Right renal pelvis (tissue), 4 donors: ENCODE measurements at places on chromosomes 16 and 17.

DNA sequence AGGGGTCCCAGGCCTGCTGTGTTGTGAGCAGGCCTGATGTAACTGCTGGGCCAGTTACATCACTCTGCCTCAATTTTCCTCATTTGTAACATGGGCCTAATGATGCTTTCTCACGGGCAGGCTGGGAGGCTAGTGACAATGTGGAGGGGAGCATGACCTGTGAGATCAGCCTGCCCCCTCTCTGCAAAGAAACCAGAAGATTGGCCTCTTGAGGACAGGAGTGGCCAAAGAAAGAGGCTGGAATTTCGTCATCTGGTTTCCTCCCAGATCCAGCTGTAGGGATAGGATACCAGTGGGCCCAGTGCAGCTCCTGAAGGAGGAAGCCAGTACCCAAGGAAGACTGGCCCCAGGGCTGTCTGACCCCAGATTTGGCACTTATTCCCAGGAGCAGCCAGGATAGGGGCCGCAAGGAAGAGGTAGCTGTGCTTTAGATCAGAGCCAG is 615 bp upstream of the SREBF1 start:
- no peak for DNase-seq

- no peak for DNase-seq
Observed at GRCh38 chr17:43939886-43940285, 2.4 kb downstream of the PPY start.

DNA sequence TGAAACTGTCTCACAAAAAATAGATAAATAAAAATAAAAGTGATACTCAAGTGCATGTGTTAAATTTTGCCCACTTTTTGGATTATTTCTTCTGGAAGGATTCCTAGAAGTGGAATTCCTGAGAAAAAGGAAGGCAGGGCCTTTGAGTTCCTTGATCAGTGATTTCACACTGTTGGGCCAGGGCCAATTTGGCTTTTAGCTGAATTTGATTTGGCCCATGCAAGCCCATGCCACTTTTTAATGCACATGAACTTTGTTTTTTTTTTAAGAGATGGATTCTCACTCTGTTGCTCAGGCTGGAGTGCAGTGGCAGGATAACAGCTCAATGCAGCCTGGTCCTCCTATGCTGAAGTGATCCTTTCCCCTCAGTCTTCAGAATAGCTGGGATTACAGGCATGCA is 96.3 kb downstream of the TNFRSF13B start:
- no peak for DNase-seq

GRCh38 chr16:72291531-72291981 is 119.6 kb upstream of the PMFBP1 start:
- DNase-seq, result no peak

DNA sequence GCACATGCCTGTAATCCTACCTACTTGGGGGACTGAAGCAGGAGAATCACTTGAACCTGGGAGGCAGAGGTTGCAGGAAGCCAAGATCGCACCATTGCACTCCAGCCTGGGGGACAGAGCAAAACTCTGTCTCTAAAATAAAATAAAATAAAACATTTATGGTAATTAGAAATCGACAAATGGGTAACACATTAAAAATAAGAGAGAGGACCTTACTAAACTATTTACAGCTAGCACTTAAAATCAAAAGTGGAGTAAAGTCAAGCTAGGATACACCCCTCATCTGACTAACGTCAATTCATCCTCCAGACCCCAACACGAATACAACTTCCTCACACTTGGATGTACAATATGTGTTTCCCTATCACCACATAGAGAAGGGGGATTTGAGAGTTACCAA is 27.8 kb upstream of the RHOT1 start:
- DNase-seq, result no peak

GRCh38 chr16:84612686-84613085 is 5.2 kb downstream of the COTL1 start:
- DNase-seq, result no peak

GRCh38 chr16:23859713-23860269 is 24.0 kb downstream of the PRKCB start:
- no peak for DNase-seq

DNA sequence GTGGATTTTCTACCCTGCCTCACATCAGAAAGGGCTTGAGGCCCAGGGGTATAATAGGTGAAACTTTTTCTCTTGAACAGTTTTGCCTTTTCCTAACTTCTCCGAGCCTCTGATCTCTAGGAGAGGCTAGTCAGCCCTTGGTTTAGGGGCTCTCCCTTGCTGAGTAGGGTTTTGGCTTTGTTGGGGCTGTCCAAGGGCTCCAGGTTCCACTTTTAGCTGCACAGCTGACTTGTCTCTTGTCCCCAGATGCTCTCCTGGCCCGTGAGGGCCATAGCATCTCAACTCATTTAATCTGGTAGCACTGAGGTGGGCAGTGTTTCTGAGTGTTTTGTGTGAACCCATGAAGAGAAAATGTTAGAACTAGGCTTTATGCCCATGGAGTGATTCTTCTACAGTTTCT is 103.9 kb downstream of the MSI2 start:
- no peak for DNase-seq

DNA sequence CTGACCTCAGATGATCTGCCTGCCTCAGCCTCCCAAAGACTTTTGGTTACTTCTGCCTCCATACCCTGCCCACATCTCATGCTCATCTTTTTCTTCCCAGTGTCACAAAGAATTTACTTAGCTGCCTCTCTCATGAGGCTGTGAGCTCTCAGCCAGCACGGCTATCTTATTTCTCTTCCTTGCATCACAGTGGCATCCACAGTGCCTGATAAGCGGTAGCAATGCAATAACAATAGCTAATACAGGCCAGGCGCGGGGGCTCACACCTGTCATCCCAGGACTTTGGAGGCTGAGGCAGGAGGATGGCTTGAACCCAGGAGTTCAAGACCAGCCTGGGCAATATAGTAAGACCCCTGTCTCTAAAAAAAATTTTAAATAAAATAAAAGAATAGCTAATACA is 15.5 kb upstream of the MARVELD3 start:
- no peak for DNase-seq

DNA sequence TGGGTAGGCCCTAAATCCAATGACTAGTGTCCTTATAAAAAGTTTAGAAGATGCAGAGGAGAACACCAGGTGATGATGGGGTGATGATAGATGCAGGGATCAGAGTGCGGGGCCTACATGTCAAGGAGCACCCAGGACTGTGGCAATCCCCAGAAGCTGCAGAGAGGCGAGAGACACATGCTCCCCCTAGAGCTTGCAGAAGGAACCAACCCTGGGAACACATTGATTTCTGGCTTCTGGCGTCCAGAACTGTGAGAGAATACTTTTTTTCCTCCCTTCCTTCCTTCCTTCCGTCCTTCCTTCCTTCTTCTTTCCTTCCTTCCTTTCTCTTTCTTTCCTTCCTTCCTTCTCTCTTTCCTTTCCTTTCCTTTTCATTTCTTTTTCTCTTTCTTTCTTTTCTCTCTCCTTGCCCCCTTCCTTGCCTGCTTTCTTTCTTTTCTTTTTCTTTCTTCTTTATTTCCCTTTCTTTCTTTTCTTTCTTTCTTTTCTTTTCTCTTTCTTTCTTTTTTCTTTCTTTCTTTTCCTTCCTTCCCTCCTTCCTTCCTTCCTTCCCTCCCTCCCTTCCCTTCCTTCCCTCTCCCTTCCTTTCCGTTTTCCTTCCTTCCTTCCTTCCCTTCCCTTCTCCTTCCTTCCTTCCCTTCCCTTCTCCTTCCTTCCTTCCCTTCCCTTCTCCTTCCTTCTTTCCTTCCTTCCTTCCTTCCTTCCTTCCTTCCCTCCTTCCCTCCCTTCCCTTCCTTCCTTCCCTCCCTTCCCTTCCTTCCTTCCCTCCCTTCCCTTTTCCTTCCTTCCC is 134.3 kb downstream of the HAPSTR1 start:
- no peak for DNase-seq

DNA sequence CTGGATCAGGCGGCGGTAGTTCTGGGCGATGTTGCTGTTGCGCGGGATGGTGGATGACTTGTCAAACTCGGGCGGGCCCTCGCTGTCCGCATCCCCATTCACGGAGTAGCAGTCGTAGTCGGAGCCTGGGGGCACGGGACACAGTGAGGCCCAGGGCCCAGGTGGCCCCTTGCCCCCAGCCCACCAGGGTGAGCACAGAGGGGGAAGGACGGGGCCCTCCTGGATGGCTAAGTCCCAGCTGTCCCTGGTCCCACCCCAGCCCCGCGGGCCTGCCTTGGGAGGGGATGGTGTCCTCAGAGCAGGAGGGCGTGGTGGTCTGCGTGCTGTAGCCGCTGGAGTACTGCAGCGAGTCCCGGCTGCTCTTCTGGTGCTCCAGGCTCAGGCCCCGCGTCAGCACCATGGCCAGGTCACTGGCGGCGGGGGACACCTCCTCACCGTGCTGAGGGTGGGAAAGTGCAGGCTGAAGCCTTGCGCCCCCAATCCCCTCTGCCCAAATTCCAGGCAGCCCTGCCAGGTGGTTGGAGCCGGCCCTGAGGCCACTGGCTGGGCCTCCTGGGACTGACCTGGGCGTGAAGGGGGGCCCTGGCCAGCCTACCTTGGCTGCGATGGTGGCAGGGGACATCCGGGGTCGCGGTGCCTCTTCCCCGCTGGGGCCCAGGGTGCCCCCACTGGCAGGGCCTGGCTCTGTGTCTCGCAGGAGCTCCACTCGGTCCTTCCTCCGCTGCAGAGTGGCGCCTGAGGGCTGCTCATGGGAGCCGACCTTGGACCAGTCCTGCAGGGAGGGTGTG is 18.2 kb downstream of the IL34 start:
- DNase-seq, result no peak

GRCh38 chr16:85676466-85676865 is 12.3 kb downstream of the GINS2 start:
- DNase-seq, result no peak
